ENCODE measurements at places on chromosomes 5 and 9. TPM values are rescaled to one million over a fixed set of nuclear protein-coding genes. Genes with fewer than 3 reads are reported as not detected.

The PCDHB7 gene
- 2.3 TPM for total RNA-seq

The FAM221B gene
- total RNA-seq: not detected

The IL4 gene
- not detected for total RNA-seq

The INSYN2B gene
- 0.28 TPM for total RNA-seq

The CDX1 gene
- not detected for total RNA-seq

The CTXN3 gene
- 0.35 TPM for total RNA-seq

The ANKRD34B gene
- total RNA-seq: 1.5 TPM

The GARIN3 gene
- total RNA-seq: not detected

The CMYA5 gene
- total RNA-seq: 6.1 TPM

The PDE8B gene
- total RNA-seq: 4.5 TPM

The PCDHGA6 gene
- total RNA-seq: 7.2 TPM

The PKD2L2 gene
- not detected for total RNA-seq

The FOXD4 gene
- 0.60 TPM for total RNA-seq

The SOX30 gene
- total RNA-seq: 0.09 TPM

The C9orf57 gene
- not detected for total RNA-seq

The ANGPTL2 gene
- 12.4 TPM for total RNA-seq

The DDX4 gene
- not detected for total RNA-seq

The SPINK5 gene
- 0.91 TPM for total RNA-seq

The NRG2 gene
- total RNA-seq: 1.9 TPM

The FTMT gene
- total RNA-seq: not detected

The LECT2 gene
- total RNA-seq: not detected

The AHRR gene
- total RNA-seq: 1.7 TPM

The SLC6A7 gene
- total RNA-seq: not detected

The C9orf43 gene
- 0.50 TPM for total RNA-seq

The RABEPK gene
- total RNA-seq: 12.6 TPM

The CAPSL gene
- 1.9 TPM for total RNA-seq

The IL7R gene
- total RNA-seq: 53.7 TPM

The TRIM14 gene
- 26.3 TPM for total RNA-seq

The PTCH1 gene
- total RNA-seq: 37.2 TPM

The PPWD1 gene
- 29.7 TPM for total RNA-seq

The TRIM7 gene
- 6.3 TPM for total RNA-seq

The SLC34A3 gene
- 0.13 TPM for total RNA-seq

The TSSK1B gene
- 0.13 TPM for total RNA-seq

The OMD gene
- 3.2 TPM for total RNA-seq

The FAM120AOS gene
- total RNA-seq: 53.2 TPM

The CSF1R gene
- total RNA-seq: 55.8 TPM

The DND1 gene
- 1.0 TPM for total RNA-seq

The CDH12 gene
- not detected for total RNA-seq

The SLC46A2 gene
- 0.66 TPM for total RNA-seq

The MAPKAP1 gene
- total RNA-seq: 70.5 TPM

The ARID3C gene
- total RNA-seq: not detected

The SLC4A9 gene
- 2.5 TPM for total RNA-seq

The ARL15 gene
- total RNA-seq: 36.6 TPM

The PCDHGB1 gene
- 2.9 TPM for total RNA-seq

The SYK gene
- 52.2 TPM for total RNA-seq

The NMUR2 gene
- total RNA-seq: not detected

The C9 gene
- total RNA-seq: 4.5 TPM
